ENCODE measurements at places on chromosomes 1 and 21.

GRCh38 chr1:111825217-111825616 lies 69.5 kb downstream of the DDX20 start:
- DNase-seq, result no peak

DNA sequence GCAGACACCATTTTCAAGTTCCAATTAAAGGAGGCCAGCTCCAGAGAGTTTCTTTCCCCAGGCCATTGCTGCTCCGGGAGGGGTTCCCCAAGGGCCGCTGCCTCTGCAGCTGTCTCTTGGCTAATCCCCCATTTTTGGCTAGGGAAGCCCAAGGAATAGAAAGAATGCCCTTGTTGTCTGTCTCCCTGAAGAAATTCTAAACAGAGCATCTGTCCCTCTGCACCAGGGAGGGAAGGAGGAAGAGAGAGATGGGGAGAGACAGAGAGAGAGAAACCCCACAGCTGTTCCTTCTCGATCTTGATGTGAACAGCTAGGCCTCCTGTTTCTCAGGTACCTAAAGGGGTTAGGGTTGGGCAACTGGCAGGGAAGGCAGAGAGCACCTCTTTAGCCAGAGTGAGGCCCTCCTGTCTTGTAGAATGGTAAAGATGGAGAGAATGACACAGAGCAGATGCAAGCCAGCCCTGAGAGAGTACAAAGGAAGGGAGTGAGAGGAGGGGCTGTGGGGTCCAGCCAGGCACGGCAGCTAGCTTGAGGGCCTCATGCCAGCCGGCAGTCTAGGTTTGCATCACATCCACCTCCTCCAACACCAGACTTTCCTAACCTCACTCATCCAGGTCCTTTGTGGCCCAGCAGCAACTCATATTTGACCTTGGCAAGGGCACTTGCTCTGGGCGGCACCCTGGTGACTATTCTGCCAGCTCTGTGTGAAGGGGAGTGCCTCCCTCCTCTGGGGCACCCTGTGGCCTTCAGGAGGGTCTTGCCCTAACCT lies 13.1 kb downstream of the OPTC start:
- no peak for DNase-seq

- DNase-seq, result no peak
Measured at GRCh38 chr1:18112611-18113010, 5.0 kb downstream of the IGSF21 start.

DNA sequence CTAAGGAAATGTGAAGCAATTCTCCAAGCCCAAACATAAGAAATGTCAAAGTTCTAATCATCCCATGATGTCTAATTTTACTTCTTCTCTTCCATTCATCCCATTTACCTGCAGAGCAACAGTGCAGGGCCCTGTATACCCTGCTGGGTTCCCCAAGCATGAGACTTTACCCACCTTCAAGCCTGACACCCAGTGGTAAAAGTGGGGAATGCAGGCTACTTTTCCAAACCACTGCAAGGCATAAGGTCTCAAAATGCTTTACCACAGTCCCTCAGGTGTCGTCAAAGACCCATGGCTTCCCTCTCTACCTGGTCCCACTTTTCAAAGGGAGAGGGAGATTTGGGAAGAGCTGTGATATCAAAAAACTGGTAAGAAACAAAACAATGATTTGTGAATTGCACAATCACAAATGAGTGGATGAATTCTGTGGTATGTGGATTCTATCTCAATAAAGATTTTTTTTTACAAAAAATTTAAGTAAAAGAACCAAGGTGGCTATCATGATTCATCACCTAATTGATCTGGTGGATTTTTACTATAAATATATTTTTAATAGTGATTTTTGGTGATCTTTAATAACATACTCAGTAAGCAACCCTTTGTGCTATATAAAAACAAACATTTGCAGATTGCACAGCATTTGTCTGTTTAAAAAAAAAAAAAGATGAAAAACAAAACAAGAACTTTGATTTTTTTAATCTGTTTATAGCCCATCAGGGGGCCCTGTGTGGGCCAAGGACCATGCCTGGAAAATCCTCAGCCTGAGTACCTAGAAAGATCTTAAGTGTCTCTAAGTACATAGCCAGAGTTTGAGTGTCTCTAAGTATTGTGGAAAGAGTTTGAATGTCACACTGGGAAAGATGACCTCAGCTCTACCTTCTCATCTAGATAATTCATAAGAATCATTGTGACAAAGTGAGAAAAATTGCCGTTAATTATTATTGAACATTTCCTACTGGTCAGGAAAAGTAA lies 73.1 kb upstream of the GJB5 start:
- DNase-seq, result peak; percentile 53

GRCh38 chr1:97457446-97458089 lies 463.3 kb downstream of the DPYD start:
- DNase-seq, result no peak

GRCh38 chr1:9590945-9591668 lies 2.4 kb downstream of the TMEM201 start:
- DNase-seq, result no peak

GRCh38 chr21:45430521-45431501 lies 25.8 kb downstream of the COL18A1 start:
- DNase-seq, result no peak

GRCh38 chr1:52603630-52604029 lies 1.5 kb downstream of the GPX7 start:
- DNase-seq, result no peak

- peak; percentile 65 for DNase-seq
Measured at GRCh38 chr1:222420633-222421032, 127.3 kb downstream of the HHIPL2 start.

- no peak for DNase-seq
Measured at GRCh38 chr1:219294251-219294650, 120.6 kb downstream of the LYPLAL1 start.

- DNase-seq, result no peak
Measured at GRCh38 chr1:50422946-50423669, at the start of gene DMRTA2. DMRTA2 (minus strand) TSS chr1:50423443; CDS start chr1:50421536, 1,907 bp downstream.

DNA sequence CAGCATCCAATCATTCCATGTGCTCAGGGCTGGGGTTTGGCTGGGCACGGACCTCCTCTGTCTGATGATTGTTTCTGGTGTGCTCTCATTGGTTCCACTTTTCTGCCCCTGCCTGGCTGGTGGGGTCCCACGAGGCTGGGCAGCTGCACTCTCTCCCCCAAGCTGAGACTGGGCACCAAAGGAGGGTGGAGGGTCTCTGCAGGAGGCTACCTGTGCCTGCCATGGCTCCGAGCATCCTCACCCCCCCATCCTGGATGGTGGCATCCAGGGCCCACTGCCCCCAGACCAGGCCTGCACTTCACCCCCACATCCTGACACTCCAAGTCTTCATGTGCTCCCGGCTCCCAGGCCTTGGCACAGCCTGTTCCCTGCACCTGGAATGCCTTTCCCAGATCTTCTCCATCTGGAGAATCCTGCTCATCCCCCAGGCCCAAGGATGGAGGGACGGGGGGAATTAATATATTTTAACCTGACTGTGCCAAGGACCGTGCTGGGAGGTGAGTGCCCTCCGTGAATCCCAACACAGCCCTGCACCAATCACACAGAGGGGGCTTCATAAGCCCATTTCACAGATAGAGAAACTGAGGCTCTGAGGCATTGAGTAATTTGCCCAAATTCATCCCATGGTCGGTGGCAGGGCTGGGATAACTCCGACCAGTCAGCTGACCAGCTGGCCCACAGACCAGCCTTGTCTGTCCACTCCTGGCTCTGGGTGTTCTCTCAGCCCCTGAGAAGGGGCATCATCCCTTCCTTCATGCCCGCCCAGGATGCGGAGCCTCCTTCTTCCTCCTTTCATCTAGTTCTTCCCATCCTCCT lies 403.4 kb downstream of the MATN1 start:
- no peak for DNase-seq

- no peak for DNase-seq
Measured at GRCh38 chr1:162903246-162903645, 42.3 kb upstream of the CCDC190 start.

- no peak for DNase-seq
Measured at GRCh38 chr1:248388426-248388825, 12.9 kb downstream of the OR2T6 start.

- DNase-seq, result no peak
Measured at GRCh38 chr1:204670152-204670927, 15.2 kb downstream of the LRRN2 start.
